LHCN-M2 (cell line): ENCODE measurements at places on chromosomes 6 and 20. TPM values are rescaled to one million over a fixed set of nuclear protein-coding genes. Genes with fewer than 3 reads are reported as not detected.

The SLC22A16 gene
- not detected in 2 replicates for total RNA-seq

The MYBL2 gene
- total RNA-seq, result 18.6 and 22.2 TPM in 2 replicates

The ELOVL2 gene
- total RNA-seq, result 0.06 TPM in 1 of 2 replicates, not detected in the other

The RRAGD gene
- total RNA-seq, result 0.06 and 0.63 TPM in 2 replicates

The SLC17A3 gene
- total RNA-seq, result not detected in 2 replicates

The EBF4 gene
- 0.06 and 0.19 TPM in 2 replicates for total RNA-seq

The ADGRF1 gene
- not detected in 2 replicates for total RNA-seq

The C6orf15 gene
- 0.40 and 0.71 TPM in 2 replicates for total RNA-seq

The CCN6 gene
- not detected in 2 replicates for total RNA-seq
